Motor neuron (in vitro differentiated cells): ENCODE measurements at places on chromosomes 3 and 15. TPM values are rescaled to one million over a fixed set of nuclear protein-coding genes. Genes with fewer than 3 reads are reported as not detected.

Gene STRIT1
- total RNA-seq = 0.53 and 0.71 TPM in 2 replicates

GRCh38 chr3:33124638-33125037 is 10.8 kb downstream of the CRTAP start:
- no peak for ATAC-seq

Gene LTK
- total RNA-seq = 2.9 and 3.3 TPM in 2 replicates

DNA sequence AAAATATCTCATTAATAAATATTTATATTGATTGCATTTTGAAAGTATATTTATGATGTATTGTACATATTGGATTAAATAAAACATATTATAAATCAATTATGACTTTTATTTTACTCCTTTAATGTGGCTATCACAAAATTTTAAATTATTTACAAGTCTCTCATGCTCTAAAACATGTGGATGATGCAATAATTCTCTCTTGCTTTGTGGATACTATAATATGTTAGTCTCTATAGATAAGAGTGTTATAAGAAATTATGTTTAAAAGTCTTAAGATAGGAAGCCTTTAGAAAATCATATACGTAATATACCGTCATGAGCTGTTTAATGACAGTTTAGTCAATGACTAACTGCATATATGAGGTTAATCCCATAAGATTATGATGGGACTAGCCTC is 547.4 kb upstream of the ALCAM start:
- no peak for ATAC-seq

DNA sequence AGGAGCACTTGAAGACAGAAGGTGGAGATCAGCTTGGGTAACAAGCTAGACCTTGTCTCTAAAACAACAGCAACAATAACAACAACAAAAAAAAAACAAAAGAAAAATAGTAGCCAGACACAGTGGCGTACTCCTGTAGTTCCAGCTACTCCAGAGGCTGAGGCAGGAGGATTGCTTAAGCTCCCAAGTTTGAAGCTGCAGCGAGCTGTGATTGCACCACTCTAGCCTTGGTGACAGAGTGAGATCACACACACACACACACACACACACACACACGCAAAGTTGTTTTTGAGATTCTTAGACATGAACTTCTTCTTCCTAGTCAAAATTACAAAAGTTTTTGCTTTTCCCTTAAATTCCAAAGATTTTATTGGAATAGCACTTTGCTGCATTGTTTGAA is 93.0 kb upstream of the IGSF10 start:
- ATAC-seq = no peak
